ENCODE measurements at places on chromosomes 13 and 19. TPM values are rescaled to one million over a fixed set of nuclear protein-coding genes. Genes with fewer than 3 reads are reported as not detected.

MBD3L2 gene
- not detected for total RNA-seq

DNA sequence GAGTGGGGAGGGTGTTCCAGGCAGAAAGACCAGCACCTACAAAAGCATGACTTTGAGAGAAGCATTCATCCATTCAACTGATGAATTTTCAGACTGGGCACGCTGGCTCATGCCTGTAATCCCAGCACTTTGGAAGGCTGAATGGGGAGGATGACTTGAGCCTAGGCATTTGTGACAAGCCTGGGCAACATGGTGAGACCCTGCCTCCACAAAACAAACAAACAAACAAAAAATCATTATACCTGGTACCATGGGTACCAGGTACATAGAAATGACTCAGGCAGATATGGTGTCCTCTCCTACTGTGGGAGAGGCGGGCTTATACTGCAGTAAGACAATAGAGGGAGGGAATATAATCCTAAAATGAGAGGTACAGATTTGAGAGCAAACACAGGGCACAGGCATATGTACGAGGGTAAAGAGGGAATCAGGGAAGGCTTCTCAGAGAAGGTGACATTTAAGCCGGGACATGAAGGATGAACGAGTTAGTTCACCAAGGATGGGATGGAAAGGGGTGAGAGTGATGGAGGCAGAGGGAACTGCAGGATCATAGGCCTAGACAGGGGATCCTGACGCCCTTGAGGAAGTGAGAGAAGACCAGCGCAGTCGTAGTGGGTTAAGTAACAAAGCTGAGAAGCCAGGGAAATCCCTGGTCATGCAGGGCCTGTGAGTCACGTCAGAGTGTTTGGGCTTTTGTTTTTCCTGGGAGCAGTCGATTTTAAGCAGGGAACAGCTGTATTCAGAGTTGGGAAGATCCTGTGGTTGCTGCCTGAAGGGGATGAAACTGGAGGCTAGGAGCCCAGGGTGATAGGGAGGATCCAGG is 2.9 kb downstream of the CYP2S1 start:
- DNase-seq: no peak

DNA sequence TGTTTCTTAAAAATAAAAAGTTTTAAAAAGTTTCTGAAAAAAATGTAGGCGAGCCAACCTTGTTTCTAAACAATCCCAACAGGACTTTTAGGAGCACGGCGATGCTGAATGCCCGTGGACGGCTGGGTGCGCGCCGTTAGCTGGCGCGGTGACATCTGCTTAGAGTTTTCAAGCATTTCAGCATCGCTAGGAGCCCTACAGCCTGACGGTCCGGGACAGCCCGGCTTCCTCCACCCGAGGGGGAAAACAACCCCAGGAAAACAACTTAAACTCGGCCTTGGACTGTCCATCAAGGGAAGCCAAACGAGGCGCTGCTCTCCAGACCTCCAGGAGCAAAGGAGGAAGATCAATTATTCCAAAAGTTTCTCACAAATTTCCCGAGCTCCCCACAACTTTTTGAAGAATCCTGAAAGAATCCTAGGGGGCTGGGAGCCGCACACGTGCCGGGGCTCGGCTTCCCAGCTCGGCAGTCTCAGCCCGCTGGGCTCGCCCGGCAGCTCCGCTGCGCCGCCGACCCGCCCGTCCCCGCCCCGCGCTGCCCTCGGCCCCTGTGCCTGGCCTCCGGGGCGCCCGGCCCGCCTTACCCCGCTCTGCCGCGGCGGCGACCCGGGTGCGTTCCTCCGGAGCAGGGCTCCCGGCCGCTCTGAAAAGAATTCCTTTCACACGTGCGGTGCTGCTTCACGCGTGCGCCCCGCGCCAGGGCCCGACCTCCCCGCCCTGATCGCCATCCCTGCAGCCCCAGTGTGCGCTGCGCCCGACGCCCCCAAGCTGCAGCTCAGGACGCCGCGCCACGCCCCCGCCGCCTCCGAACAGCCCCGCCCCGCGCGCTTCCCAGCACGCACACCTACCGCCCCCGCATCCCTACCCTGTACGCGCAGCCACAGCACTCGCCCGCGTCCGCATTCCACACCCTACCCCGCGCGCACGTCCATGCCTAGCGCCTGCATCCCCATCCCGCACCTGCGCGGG is at the start of gene GJA3:
Gene GJA3 (minus strand): TSS at position 747 of the 969 bp plus-strand sequence. CDS start 17,764 bp downstream, outside the sequence.
- peak; percentile 86 for DNase-seq

DNA sequence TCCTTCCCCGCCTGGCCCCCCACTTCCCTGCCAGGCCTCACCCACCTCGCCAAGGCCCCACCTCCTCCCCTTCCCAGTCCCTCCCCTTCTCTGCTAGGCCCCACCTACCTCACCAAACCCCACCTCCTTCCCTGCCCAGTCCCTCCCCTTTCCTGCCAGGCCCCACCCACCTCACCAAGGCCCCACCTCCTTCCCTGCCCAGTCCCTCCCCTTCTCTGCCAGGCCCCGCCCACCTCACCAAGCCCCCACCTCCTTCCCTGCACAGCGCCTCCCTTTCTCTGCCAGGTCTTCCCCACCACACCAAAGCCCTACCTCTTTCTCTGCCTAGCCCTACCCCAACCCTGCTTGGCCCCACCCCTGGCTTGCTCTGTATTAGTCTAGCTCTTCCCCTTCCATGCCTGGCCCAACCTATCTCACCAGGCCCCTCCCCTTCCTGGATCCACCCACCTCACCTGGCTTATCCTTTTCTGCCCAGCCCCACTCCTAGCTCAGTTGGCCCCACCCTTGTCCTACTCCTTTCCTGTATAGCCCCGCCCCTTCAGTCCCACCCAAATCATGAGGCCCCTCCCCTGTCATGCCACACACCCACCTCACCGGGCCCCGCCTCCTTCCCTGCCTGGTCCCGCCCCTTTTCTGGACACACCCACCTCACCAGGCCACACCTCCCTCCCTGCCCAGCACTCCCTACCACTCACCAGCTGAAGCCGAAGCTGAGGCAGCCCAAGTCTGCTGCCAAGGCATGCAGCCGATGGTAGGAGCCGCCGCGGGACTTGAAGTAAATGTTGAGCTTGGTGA is 16.2 kb downstream of the CERS1 start:
- DNase-seq: peak; percentile 76

VAV1 gene
- total RNA-seq: 78.9 TPM

DNA sequence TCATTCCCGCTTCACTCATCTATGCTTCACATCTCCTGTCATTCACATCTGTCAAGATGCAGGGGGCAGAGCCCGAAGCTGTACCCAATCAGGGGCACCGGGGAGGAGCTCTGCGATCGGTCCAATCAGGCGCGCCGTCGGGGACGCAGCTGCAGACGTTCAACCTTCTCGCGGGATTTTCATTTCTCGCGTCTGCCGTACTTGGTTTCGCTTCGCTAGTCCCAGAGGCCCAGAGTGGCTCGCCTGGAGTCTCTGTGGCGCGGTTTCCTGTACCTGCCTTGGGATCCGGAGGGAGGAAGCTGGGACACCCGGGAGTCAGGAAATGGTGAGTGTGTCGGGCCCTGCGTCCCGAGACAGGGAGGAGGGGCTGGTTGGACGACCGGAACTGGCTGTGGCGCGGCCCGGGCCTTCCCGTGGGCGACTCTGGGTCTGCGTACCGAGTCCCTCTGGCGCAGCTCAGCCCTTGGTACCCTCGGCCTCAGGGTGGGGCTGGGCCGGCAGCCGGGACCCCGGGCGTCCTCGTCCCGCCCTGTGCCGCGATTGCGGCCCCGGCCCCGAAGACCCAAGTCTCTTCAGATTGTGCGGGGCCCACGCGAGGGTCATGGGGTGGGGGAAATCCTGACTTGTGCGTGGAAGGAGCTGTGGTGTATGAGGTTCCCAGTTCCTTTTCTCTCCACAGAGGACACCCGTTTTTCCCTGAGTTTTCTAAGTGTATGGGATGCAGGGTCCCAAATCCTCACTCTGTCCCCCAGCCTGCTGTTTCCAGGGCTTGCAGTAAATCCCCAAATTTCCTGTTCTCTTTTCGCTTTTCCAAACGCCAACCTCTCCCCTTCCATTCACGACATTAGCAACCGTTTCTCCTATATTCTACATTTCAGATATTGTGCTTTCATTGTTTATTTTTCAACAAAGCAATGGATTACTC is at the start of gene ZNF136:
Gene ZNF136 (plus strand): TSS at position 215 of the 925 bp plus-strand sequence. CDS start 108 bp downstream, at position 323.
- peak; percentile 98 for DNase-seq

CACNG6 gene
- total RNA-seq: not detected

DNA sequence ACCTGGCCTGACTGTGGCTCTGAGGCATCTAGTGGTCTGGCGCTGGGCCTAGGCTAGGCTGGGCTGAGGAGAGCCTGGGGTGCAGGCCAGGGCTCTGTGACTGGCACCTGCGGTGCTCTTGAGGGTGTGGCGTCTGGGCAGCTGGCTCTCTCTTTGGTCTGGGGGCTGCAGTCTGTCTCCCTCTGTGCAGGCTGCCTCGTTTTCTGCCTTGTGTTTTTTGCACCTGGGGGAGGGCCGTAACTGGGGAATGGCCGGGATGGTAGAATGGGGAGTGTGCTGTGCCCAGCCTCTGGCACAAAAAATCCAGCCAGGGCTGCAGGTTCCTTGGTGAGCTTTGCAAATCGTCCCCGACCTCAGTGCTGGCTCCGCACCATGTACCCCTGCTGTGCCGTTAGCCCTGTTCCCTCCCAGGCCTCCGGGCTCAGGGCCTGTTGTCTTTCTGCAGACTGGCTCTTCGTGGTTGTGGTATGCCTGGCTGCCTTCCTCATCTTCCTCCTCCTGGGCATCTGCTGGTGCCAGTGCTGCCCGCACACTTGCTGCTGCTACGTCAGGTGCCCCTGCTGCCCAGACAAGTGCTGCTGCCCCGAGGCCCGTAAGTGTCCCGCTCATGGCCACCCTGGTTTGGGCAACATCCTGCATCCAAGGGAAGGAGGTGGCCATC is 6.5 kb upstream of the USF2 start:
- no peak for DNase-seq

- peak; percentile 70 for DNase-seq
Measured at GRCh38 chr19:38699027-38699346, 45.3 kb downstream of the CAPN12 start.

GRCh38 chr13:57552437-57552836 is 79.1 kb upstream of the PCDH17 start:
- DNase-seq: no peak

DNA sequence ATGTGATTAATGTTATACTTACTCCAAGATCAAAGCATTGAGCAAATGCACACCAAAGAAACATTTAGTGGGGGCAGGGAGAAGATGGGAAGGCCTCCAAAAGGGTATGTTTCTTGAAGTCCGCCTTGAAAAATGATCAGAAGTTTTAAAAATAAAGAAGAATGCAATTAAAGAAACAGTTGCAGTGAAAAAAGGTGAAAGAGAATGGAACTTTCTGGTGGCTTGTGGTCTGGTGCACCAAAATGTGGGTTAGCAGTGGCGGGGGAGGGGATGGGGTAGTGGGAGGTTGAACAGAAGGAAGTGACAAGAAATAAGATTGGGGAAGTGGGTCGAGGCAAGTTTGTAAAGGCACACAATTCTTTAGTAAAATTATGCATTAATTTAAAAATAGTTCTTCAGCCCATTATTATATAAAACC is 2.5 kb downstream of the LCP1 start:
- DNase-seq: peak; percentile 93

- no peak for DNase-seq
Measured at GRCh38 chr13:103192511-103193135, 126.4 kb upstream of the SLC10A2 start.

DNA sequence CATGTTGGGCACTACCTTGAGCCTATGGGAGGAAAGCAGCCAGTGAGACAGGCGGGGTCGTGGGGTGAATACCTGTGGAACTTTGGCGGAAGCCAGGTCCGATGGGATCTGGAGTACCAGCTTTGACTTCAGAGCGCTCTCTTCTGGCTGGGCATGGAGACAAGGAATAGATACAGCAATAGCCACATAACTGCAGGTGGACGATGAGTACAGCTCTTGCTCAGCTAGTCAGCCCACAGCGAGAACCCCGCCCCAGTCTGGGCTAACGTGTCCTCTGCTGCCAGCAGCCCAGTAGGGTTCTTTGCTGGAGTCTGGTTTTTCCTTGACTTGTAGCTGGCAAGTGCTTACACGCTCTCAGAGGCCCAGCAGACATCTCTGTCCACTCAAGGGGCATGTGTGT is 83.4 kb downstream of the SIPA1L3 start:
- DNase-seq: no peak

GRCh38 chr13:95360464-95361097 is 59.3 kb upstream of the ABCC4 start:
- DNase-seq: no peak

CEACAM3 gene
- not detected for total RNA-seq

PPP1R37 gene
- total RNA-seq: 21.8 TPM
